Renal cortical epithelial cell (primary cell): ENCODE measurements at places on chromosomes 3 and 15. TPM values are rescaled to one million over a fixed set of nuclear protein-coding genes. Genes with fewer than 3 reads are reported as not detected.

DNA sequence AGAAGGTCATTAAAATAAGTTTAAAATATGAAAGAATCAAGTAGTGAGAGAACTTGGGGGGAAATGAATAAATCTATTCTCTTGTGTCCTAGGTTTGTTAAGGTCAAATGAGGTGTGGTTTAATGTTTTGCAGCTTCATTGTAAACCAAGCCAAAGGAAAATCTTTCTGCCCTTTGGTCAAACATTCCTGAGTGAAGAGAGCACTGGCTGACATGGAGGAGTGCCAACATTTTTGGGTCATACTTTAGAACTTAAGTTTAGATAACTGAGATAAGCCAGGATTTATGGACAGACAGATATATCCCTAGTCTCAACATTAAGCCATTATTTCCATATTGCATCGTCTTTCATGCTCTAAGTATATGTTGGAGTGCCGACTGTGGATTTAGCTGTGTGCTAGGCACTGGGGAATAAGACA, 66.4 kb downstream of the PTPRG start:
- peak; percentile 88 for DNase-seq

- DNase-seq = no peak
These were observed 31.0 kb downstream of the GRIP2 start for GRCh38 chr3:14508966-14509795.

DNA sequence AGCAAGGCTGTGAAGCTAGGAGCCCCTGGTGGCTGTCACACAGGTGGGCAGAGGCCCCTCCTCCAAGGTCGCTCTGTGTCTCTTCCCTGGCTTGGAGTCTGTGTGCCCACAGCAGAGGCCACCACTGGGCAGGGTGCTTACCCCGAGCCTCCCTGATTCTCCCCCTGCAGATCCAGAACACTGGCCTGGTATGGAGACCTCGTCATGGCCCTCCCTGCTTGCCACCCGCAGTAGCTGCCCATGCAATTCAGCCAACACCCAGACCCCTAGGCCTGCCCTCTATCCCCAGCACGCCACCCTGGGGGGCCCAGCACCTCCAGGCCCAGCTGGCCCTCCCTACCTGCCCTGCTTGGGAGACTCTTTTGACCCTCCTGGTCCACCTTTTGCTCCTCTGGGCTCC, 5.5 kb upstream of the RHO start:
- DNase-seq = no peak

- DNase-seq = no peak
These were observed 32.3 kb upstream of the APH1B start for GRCh38 chr15:63244976-63245645.

GRCh38 chr3:112011376-112011940, 12.7 kb downstream of the TAGLN3 start:
- DNase-seq = peak; percentile 76

DNA sequence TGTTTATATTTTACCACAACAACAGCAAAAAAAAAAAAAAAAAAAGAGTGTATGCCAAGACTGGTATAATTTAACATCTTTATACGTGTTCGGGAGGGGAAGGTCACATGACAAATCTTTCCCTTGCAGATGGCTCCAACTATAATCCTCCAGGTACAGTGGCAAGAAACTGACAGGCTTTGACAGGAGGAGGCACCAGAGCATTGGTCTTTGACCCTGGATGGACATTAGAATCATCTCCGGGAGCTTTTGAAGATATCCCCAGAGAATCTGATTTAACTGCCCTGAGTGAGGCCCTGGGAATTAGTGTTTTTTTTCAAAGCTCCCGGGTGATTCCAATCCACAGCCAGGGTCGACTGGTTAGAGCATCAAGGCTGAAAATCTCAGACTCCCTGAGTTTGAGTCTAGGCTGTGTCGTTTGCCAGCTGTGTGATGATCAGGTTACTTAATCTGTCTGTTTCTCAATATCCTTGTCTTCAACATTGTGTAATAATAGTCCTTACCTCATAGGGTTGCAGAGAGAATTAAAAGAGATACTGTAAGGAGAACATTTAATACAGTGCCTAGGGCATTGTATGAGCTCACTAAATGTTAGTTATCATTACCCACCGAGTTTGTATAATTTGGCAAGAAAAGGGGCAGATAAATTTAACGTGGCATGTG, 8.9 kb upstream of the SEMA5B start:
- DNase-seq = peak; percentile 36

- DNase-seq = no peak
These were observed 118.2 kb upstream of the GOLIM4 start for GRCh38 chr3:168213920-168214319.

DNA sequence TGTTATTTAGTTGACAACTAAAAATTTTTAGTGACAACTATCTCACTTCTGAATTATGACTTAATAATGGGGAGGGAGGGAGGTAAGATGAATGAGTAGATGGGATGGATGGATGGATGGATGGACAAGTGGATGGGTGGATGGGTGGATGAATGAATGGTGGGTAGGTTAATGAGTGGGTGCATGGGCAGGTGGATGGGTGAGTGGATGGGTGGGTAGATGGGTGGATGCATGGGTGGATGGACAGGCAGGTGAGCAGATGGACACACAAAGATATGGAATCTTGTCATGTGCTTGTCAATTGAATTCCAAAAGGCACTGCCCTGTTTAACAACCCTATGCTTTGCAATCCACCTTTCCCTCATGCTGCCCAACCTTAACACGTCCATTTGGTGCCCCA, 41.5 kb downstream of the KLHL25 start:
- DNase-seq = no peak

DNA sequence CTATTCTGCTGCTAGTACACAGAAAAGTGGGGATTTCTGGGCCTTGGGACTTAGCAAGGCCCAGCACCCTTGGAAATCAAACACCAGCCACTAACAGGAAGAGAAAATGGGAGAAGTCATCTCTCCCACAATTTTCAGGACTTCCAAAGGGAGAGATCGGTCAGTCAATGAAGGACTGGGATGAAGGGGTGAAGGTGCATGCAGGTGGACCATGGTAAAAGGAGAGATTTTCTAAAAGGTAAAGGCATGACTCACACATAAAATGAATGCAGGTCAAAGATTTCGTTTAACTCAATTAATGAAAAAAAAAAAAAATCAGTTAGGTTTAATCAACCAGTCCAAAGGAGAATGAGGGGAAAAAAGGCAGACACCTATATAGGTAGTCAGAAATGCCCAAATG, 176.4 kb upstream of the PROK2 start:
- no peak for DNase-seq

DNA sequence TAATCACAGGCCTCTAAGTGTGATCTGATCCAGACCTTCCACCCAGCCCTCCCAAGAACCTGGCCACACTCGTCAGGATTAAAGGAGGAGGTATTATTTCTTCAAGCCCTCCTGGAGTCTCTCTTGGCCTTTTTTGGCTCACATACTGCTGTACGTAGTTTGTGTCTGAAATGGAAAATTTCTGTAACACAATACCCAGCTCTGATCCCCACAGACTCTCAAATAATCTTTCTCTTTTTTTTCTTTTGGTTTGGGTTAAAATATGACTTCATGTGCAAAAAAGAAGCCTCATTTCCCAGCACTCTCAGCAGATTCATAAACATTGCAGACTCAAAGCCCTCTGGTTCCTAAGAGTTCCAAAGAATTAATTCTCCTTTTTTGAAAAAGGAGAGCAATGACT, 96.5 kb upstream of the PHLDB2 start:
- no peak for DNase-seq

GRCh38 chr3:187368251-187369088, at the start of gene RTP4:
RTP4 (plus strand) TSS chr3:187368385; CDS start chr3:187368442, 57 bp downstream.
- DNase-seq = peak; percentile 83

DNA sequence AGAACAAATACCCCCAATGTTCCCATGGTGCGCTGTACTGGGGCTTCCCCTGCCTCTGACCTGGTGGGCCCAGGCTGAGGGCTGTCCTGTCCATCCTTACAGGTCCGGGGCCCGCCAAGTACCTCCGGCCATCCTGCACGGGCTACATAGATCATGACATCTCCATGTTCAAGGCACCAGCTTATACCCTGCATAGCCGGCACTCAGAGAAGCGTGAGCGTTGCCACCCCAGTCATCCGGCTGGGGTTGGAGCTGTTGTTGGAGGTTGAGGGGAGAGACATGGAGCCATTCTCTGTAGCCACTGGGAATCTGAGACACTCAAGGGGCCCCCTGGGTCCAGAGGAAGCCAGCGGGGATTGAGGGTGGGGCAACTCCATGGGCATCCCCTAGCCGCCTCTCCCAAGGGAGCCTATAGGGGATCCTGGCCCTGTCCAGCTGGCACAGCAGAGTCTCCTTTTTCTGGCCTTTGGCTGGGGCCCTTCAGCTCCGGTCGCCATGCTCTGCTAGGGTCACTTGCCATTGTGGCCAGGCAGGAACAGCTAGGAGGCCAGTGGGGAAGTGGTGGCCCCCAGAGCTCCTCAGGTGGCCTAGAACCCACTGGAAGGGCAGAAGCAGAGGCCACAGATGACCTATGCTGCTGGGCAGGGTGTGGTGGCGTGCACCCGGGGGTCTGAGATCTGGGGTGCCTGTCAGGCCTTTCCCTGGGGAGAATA, 12.5 kb upstream of the CSPG4 start:
- DNase-seq = no peak

DNA sequence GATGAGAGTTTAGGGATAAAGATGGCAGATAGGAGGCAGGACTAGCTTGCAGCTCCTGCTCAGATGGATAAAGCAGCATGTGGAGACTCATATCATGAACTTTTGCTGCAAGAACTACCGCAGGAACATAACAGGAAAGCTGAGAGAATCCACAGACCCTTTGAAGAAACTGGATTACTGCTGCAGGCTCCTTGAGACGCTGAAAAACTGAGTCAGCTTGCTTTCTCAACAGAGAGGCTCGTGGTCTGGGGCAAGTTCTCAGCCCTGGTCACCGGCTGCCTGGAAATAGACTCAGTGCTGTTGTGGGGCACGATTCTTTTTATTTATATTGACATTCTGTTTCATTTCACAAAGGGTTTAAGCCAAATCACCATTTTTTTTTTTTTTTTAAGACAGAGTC, 28.8 kb upstream of the TRIM59 start:
- no peak for DNase-seq

DNA sequence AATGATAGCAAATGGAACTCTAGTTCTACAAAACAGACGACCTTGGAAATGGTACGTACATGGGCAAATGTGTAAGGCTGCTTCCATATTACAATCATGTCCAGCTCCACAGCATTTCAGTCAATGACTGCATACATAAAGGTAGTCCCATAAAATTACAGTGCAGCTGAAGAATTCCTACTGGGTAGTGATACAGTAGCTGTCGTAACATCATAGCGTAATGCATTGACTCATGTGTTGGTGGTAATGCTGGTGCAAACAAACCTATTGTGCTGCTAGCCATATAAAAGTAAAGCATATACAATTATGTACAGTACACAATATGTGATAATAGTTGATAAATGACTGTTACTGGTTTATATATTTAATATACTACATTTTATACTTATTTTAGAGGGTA, 18.5 kb downstream of the TTC23 start:
- no peak for DNase-seq

DNA sequence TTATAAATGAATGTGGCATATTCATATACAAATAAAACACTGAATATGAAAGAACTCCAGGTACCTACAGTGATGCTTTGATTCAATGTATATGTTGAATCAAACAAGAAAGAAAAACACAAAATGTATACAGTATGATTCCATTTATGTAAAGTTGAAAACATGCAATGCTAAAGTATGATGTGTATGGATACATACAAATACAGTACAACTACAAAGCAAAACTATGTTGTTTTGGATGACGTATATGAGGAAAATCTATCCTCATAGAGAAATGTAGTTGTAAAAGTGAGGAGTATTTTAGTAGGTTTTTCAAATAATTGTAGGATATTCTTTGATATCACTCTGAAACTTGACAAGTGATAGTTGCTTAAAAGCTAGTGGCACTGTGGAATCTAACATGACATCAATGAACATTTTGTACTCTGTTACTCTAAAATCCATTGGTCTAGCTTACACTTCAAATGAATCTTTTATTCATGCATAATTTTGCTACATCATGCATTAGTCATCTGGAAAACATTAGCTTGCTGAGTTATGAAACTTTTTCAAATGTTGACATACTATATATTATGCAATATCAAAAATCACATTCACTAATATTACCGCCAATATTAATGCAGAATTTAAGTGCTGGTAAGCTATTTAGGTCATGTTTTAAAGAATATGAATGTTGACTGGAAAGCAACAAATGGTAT, 278.1 kb upstream of the CHRNA7 start:
- no peak for DNase-seq

DNA sequence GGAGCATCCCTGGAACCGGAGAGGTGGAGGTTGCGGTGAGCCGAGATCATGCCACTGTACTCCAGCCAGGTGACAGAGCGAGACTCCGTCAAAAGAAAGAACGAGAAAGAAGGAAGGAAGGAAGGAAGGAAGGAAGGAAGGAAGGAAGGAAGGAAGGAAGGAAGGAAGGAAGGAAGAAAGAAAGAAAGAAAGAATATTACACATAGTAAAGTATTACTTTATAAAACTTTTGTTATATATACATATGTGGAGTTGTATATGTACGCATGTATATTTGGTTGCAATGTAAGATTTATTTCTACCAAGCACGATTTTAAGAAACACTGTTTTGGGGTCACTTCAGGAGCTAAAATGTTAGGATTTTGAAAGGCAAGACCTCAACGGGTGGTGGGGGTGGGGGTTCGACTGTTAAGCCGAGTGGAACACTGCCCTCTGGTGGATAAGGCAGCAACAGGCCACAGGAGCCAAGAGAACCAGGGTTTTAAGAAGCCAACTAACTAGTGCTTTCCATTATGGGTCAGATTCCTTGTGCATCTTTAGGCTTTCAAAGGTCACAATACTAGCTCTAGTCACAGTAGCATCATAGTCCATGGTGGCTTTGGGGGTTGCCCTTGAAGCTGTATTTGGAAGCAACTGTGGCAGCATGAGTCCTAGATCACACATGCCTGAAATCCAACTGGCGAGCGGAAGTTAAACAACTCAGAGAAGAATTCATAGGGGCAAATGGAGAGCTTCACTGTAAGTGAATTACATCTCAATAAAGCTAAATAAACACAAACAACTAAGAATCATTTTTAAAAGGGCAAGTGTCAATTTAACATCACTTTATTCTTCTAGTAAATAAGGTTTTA, 22.5 kb downstream of the GLB1 start:
- DNase-seq = peak; percentile 56

Gene PLA2G4D
- total RNA-seq = not detected in 2 replicates

Gene RYR3
- 0.35 and 2.7 TPM in 2 replicates for total RNA-seq

Gene UNC13C
- total RNA-seq = under 0.01 TPM in 1 of 2 replicates, not detected in the other

Gene HHATL
- not detected in 2 replicates for total RNA-seq

Gene FSTL1
- 740 and 1,387 TPM in 2 replicates for total RNA-seq

Gene RLBP1
- total RNA-seq = not detected in 2 replicates

Gene RFX7
- 4.7 and 17.4 TPM in 2 replicates for total RNA-seq

Gene HYAL1
- total RNA-seq = 7.3 and 22.8 TPM in 2 replicates

Gene GUCA1C
- total RNA-seq = 1.4 and 3.9 TPM in 2 replicates

Gene ATP10A
- 16.5 and 29.7 TPM in 2 replicates for total RNA-seq
